CD4-positive, CD25-positive, alpha-beta regulatory T cell (primary cell): ENCODE measurements at places on chromosomes 5 and 9. TPM values are rescaled to one million over a fixed set of nuclear protein-coding genes. Genes with fewer than 3 reads are reported as not detected.

The DMRT3 gene
- not detected for polyA plus RNA-seq

GRCh38 chr5:59169081-59169767 is 586.3 kb downstream of the RAB3C start:
- no peaks in the 10 kb centered on the region for H3K36me3 ChIP-seq
- H3K27me3 ChIP-seq, result no peaks in the 10 kb centered on the region
- no peak for DNase-seq
- no peak overlapping the region for H3K4me3 ChIP-seq

DNA sequence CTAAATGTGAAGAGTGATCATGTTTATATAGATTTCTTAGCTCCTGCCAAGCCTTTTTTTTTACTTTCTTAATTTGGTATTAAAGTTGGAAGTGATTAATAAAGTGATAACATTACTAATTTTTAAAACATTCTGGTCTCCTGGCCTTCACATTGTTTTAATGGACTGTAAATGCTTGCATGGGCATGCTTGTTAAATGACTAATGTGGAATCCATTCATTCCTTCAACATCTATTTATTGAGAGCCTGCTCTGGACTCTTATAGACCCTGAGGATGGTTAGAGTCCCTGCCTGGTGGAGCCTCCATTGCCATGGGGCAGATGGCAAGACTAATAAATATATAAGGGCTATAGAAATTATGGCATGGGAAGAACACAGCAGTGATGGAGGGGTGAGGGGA is 103.5 kb downstream of the NTRK2 start:
- no peaks in the 10 kb centered on the region for H3K27me3 ChIP-seq
- no peak for DNase-seq
- no peaks in the 10 kb centered on the region for H3K4me1 ChIP-seq
- H3K27ac ChIP-seq, result no peak overlapping the region
- H3K36me3 ChIP-seq, result no peaks in the 10 kb centered on the region

DNA sequence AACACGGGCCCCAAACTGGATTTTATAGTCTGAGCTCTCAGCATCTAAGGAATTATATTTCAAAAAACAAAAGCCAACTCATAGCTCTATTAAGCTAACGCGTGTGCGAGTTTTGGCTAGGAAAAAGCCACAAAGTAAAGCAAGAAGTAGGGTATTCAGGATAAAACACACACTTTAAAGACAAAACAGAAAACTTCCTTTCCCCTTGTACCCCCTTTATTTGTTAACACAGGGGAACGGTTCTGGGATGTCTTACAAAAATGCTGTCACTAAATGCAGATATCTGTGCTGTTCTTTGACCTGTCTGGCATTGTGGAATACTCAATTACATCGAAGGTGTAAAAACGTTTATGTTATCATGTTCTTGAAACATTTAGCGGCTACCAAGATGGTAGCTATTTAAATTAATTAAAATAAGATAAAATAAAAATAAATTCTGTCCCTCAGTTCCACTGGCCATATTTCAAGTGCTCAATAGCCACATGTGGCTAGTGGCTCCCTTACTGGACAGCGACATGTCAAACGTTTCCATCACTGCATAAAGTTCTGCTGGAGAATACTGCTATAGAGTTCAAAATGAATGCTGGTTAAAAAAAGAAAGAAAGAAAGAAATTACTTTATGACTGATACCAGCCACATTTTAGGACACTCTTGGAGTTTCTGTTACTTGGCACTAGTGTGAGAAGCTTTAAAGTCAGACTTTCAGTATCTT is 7.2 kb upstream of the MEF2C start:
- no peak overlapping the region for H3K27ac ChIP-seq
- no peak for DNase-seq
- peaks cover 15% of the 10 kb centered on the region for H3K27me3 ChIP-seq

The PHF24 gene
- polyA plus RNA-seq, result not detected

DNA sequence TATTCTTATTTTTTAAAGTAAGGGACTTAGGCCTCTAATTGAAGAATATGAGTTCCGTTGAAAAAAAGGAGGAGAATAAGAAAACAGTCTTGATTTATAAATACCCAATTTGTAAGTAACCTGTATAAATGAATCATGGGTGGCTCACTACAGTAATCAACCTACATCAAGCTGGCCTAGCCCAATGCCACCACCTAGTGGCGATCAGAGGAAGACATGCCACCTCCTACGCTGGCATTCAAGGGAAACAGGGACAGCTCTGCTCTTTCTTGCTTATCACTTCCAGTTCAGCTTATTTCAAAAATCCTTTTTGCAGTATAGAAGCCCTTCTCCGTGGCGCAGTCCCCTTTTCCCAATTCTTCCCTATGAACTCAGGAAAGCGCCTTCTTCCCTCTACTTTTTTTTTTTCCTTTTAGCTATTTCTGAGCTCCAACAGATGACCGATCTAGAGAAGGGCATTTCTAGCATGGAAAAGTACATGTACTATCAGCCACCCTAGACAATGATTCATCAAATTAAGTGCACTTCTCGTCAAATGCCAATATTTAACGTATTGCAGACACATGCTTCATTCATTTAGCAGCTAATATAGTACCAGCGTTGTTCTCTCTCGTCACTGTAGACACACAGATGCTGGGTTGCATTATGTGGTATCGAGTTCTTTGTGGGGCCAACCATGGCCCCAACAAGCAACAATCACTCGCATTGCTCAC is 28.3 kb downstream of the PTPN3 start:
- no peak overlapping the region for H3K4me3 ChIP-seq
- H3K36me3 ChIP-seq, result no peaks in the 10 kb centered on the region
- DNase-seq, result peak; percentile 41
- H3K27ac ChIP-seq, result no peak overlapping the region

- H3K4me1 ChIP-seq, result no peaks in the 10 kb centered on the region
- H3K36me3 ChIP-seq, result no peaks in the 10 kb centered on the region
- H3K27me3 ChIP-seq, result no peaks in the 10 kb centered on the region
- no peak overlapping the region for H3K27ac ChIP-seq
These were observed 133.7 kb upstream of the CCNG1 start for GRCh38 chr5:163303718-163304117.

The IL3 gene
- not detected for polyA plus RNA-seq

GRCh38 chr5:109743041-109743531 is 53.4 kb downstream of the MAN2A1 start:
- H3K36me3 ChIP-seq, result peaks cover 16% of the 10 kb centered on the region
- no peaks in the 10 kb centered on the region for H3K4me1 ChIP-seq
- no peak overlapping the region for H3K4me3 ChIP-seq
- DNase-seq, result no peak
- H3K27me3 ChIP-seq, result no peaks in the 10 kb centered on the region
- H3K27ac ChIP-seq, result no peak overlapping the region

DNA sequence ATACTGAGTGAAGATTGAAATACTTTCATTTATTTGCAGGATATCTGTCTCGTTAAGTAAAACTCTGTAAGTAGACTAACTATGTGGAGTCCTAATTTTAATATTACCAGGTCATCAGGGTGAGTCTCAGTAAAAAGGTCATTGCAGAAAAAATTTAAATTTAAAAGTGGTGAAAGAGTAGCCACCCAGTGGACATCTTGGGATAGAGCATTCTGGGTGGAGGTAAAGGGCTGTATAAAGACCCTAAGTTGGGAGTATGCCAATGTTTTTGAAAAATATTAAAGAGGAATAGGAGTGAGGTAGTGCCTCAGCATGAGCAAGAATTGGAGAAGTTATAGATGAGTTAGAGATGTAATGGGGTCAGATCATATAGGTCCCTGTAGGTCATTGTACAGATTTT is 145.5 kb downstream of the HMHB1 start:
- DNase-seq, result no peak
- H3K27ac ChIP-seq, result no peak overlapping the region
- no peaks in the 10 kb centered on the region for H3K36me3 ChIP-seq
- H3K4me1 ChIP-seq, result no peaks in the 10 kb centered on the region
- peaks cover 3% of the 10 kb centered on the region for H3K27me3 ChIP-seq
- H3K4me3 ChIP-seq, result no peak overlapping the region

The PCDHAC1 gene
- polyA plus RNA-seq, result not detected

The UTP15 gene
- 4.9 TPM for polyA plus RNA-seq
